Type B pancreatic cell (in vitro differentiated cells): ENCODE measurements at places on chromosomes 7 and 10.
A peak's percentile ranks its signal among the peaks of the same experiment; 100 is the strongest.

DNA sequence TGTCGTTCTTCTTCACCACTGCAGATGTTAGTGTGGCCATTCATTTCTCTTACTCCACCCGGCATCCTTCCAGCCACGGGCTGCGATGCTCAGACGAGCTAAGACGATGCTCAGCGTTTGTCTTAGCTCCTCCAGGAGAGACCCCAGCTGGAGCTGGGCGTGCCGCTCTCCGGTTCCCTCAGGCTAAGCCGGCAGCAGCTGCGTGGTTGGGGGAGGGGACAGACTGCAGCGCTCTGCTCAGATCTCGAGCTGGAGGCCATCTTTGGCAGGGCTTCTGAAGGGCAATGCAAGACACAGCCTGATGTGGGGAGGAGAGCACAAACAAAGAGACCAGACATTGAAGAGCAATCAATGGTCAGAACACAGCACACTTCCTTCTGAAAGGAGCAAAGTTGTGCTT, 4.8 kb downstream of the INA start:
- no peak for DNase-seq

DNA sequence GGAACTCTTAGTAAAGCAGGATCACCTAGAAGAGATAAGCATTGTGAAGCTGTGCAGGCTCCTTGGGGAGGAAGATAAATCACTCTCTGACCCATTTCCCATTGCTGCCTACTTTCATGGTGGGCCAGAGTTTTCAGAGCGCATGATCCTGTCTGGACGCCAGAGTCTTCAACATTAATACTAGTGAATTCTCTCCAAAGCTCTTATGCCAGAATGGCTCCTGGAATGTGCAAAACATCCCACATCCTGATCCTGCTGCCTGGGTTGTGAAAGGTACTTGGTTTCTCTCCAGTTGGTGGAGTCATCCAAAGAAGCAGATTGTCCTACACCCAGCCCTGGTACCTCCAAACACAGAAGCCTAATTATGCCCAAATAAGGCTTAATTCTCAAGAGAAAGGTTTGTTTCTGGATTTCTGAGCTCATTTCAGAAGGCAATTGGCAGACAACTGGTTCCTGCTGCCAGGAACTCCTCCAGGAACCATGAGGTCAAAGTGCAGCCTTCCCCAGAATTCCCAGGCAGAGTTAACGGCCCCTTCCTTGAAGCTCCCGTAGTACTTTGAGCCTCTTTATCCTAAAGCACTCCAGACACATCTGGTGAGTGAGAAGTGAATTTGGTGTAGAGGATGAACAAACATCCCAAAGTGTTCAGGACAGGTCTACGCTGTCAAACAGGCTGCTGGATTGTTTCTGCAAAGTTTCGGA, 495.2 kb downstream of the PLXNA4 start:
- DNase-seq: no peak

DNA sequence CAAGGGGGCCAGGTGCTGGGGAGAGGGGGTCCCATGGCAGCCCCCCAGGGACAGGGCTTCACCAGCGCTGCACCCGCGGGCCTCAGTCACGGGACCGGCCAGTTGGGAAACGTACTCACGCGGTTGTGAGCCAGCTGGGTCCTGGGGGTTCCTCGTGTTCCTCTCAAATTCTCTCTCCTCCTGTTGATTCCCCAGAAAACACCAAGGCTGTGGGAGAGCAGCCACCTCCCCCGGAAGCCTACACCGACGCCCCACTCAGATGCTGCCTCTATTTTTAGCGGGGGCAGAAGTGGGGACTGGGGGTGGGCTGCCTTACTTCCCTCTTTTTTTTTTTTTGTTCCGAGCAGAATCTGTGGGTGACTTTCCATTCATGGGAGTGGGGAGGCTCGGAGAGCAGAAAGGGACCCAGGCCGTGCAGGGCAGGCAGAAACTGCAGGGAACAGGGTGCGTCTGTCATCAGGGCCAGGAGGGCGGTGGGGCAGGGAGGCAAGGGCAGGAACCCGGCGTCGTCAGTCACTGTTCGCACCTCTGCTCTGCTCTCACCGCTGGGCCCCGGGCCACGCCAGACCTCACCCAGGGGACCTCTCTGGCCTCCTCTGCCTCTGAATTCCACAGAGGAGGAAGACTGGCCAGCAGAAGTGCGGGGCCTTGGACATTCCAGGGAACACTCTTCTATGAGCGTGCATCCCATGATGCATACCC, 63.1 kb downstream of the CARD11 start:
- no peak for DNase-seq

- DNase-seq: no peak
These were observed 88.9 kb downstream of the CABCOCO1 start for GRCh38 chr10:61751599-61751998.

GRCh38 chr10:92757066-92757710, 67.4 kb downstream of the HHEX start:
- DNase-seq: no peak

DNA sequence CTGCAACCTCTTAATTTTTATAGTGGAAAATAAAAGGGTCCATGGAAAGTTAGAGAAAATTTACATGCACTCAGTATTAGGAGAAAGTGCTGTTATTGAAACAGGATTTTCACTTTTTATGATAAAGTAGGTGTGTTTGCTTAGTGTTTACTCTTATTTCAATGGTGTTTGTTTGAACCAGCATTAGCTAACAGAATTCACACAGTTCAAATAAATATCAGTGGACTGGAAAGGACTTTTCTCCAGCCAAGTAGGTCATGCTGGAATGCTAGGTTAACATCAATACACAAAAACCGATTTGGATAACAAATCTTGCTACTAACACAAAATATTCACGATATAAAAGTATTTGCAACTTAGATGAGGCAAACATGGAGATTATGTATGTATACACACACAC, 49.4 kb upstream of the BET1 start:
- DNase-seq: no peak

DNA sequence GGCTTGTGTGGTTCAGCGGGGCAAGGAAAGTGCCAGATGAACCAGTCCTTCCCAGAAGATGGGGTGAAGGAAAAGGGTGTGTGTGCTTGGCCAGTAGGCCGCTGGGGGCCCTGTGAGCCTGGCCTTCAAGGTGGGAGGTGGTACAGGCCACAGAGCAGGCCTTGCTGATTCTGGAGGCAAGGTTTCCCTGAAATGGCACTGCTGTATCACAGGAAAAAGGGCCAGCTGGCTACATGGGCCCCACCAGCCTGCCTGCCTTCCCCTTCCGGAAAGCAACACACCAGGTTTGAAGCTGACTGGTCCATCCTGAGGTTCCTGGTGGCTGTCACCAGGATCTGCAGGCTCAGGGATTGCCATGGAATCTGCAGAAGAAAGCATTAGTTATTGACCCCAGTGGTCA, 12.5 kb downstream of the MMRN2 start:
- peak; percentile 24 for DNase-seq

GRCh38 chr7:24842449-24843241, 85.4 kb upstream of the GSDME start:
- no peak for DNase-seq

DNA sequence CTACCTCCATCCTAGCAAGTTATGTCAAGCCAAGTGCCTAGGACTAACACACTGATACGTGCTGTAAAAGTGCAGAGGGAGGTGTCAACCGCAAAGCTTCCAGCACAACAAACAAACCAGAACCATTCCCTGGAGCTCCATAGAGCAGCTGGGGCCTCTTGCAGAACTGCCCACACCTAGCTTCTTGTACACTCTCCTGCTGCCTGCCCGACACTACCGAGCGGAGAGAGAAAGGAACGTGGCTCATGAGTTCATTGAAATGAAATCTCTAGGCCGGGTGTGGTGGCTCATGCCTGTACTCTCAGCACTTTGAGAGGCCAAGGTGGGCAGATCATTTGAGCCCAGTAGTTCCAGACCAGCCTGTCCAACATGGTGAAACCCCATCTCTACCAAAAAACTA, 73.5 kb downstream of the MKI67 start:
- DNase-seq: no peak
